ENCODE measurements at places on chromosomes 2 and 18.

DNA sequence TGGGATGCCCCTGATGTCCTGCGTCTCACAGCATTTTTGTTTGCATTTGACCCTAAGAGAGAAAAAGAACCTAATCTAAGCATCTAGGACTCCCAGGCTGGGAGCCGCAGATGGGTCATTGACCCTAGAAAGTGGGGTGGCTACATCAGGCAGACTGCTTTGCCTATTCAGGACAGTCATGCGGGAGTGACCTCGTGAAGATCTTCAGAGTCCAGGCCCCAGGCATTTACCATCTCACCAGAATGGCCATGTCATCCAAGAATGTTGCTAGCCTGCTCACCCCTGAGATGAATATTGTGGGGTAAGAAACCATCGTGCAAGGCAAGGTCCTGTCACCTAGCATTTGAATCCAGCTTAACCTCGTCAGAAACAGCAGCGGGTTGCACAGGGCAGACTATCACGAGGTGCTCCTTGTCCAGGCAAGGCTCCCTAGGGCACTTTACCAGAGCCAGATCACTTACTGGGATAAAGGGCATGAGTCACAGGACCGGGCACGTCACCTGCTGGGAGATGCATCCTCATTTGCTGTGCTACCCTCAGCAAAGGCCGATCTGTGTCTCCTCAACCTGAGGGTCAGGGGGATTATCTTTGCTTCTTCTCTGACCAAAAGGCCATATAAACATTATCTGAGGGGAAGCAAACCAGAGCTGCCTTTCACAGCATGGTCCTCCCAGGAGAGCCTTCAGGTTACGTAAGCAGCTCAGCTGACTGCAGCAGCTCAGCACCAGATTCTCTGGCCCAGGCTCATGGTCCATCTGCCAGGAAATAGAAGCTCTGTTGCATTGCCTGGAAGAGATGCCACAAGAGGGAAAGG is 162.3 kb downstream of the ACKR3 start:
- DNase-seq = no peak

- no peak for DNase-seq
These were observed 49.1 kb upstream of the IGFBP2 start for GRCh38 chr2:216584112-216584511.

DNA sequence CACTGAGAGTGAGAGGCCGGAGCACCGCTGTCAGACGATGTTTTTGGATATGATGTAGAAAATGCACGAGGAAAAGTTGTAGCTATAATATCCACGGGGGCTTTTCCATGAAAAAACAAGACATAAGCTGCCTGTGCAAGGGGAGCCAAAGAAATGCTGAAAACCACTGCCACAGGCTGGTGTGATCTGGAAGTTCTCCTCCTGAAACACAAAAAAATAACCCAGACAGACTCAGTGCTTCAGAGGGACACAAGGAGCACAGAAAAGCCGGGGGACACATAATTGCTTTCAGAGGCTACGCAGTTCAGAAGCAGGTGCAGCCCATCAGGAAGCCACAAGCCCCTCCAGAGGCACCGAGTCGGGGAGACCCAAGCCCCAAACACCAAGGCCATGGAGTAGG is 98.2 kb downstream of the ZNF516 start:
- DNase-seq = no peak

DNA sequence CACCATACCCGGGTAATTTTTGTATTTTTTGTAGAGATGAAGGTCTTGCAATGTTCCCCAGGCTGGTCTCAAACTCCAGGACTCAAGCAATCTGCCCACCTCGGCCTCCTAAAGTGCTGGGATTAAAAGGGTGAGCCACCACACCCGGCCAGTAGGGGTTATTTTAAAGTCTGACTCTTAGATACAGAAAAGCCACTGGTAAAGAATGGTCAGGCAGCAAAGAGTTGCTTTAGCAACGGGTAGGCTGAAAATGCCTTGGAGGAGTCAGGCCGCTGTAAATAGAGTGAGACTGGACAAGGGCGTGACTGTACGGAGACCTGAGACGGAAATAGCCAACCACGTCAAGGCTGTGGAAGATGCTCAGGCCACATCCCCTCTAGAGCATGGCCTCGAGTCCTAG is 54.2 kb downstream of the ACKR3 start:
- DNase-seq = no peak

DNA sequence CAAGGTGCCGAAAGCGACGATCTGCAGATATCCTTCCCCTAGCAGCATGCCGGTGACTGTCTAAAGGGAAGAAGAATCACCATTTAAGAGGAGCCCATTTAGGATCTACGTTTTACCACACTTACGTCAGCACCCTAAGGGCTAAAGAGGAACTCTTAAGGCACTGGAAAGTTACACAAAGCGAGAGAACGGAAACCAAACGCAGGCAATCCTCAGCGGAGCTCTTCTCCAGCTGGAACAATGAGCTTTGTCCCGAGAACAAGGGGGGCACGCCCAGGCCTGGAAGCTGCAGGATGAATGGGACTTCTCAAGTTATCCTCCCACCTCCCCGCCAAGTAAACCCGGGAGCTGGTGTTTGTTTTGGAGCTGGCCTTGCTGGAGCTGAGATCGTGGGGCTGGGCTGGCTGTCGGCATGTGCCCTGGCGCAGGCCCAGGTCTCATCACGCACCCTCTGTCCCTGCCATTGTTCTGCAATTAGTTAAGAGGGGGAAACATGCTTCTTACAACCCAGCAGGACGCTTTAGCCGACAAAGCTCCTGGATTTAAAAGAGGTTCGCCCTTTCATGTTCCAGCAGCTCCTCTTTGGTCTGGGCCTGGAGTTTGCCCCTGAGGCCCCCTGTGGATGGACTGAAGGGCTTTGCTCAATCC is 36.4 kb downstream of the PXDN start:
- DNase-seq = no peak

GRCh38 chr18:75582940-75583339 is 155.4 kb upstream of the SMIM21 start:
- no peak for DNase-seq

GRCh38 chr18:36665952-36666351 is 162.8 kb downstream of the TPGS2 start:
- DNase-seq = no peak

DNA sequence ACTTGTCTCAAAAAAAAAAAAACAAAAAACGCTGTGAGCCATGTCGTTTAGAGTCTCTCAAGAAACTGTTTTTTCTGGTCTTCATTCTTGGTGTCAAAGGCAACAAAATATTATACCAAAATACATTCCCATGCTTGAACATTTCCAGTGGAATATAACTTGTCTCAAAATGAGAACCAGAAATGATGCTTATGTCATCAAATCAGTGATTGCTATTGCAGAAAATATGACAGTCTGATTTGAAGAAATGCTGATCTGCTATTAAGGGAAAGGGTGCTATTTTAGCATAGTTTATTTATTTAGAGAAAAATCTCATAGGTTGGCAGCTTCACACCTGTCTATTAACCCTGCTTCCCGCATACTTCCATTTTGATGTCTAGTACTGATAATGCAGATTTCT is 82.4 kb upstream of the ACSL3 start:
- DNase-seq = no peak

- DNase-seq = no peak
These were observed 182.8 kb upstream of the SKOR2 start for GRCh38 chr18:47434214-47434746.

- DNase-seq = peak; percentile 29
These were observed 591 bp downstream of the SLC16A14 start for GRCh38 chr2:230068016-230068650.

DNA sequence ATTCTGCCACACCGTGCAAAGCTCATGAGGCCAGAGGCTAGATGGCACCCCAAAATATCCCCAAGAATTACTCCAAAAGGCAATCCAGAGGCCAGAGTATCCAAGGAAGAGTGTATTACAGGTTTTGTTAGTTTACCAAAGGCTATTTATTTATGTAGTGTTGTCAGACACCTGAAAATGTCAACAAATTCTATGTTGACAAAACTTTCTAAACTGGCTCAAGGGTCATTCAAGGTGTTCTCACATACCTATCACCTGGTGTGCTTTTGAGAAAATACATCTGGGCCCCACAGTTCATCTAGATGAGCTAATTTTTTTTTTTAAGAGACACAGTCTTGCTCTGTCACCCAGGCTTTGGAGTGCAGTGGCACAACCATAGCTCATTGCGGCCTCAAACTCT is 12.4 kb upstream of the DTNB start:
- DNase-seq = no peak

DNA sequence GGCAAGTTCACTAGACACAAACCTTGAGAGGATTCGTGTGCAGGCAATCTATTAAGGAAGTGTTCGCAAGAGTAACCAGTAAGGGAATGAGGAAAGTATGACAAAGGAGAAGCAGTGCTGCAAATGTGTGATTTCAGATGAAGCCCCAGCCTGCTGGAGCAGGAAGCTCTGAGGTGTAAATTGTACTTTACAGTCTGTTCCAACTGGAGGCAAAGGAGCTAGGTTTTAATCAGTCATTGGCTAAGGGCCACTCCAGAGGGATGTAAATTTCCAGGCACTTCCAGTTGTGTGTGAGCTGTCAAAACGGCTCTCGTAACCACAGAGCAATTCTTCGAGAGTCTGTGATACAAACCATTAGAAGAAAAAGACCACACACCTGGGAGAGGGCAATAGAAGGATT is 359.5 kb upstream of the FAM98A start:
- DNase-seq = no peak

DNA sequence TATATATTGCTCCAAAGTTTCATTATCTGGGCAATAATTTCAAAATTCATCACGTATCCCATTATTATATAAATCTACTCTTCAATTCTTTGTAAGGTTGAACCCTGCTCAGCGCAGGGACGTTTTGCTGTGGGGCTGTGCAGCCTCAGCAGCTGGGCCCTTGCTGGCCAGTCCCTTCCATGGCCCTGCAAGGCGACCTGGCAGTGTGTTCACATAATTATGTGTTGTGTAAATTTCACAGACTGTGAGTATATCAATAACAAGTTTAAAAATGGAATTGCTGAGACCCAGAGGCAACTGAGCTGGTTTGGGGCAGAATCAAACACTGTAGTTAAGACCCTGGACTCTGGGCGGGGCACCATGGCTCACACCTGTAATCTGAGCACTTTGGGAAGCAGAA is 16.1 kb upstream of the MAL start:
- DNase-seq = no peak

DNA sequence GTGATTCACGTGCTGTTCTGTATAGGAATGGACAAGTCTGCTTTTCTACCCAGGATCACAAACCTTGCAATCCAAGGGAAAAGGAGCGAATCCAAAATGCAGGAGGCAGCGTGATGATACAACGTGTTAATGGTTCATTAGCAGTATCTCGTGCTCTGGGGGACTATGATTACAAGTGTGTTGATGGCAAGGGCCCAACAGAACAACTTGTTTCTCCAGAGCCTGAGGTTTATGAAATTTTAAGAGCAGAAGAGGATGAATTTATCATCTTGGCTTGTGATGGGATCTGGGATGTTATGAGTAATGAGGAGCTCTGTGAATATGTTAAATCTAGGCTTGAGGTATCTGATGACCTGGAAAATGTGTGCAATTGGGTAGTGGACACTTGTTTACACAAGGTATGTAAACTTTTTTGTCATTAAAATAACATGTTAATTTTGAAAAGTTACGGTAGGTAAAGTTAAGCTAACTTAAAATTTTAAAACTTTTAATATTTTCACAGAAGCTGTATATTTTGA is 33.0 kb downstream of the PPM1B start:
- DNase-seq = no peak

GRCh38 chr2:23788100-23788499 is 138.8 kb downstream of the ATAD2B start:
- peak; percentile 2 for DNase-seq

DNA sequence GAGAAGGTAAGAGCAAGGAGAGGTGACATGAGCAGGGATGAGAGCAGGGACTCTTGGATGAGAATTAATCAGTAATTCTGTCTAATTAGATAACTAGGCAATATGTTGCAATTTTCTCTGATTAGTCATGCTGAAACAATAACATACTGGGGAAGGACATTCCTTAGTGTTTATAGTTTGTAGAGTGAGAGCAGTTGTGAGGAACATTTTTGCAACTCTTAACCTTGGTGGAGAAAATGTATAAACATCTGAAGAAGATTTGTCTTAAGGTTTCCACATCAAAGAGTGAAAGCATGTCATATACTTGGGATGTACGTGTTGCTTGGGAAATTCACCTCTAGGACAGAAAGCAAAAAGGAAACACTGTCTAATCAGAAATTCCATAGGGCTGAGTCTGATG is 955.4 kb upstream of the FANCL start:
- no peak for DNase-seq

DNA sequence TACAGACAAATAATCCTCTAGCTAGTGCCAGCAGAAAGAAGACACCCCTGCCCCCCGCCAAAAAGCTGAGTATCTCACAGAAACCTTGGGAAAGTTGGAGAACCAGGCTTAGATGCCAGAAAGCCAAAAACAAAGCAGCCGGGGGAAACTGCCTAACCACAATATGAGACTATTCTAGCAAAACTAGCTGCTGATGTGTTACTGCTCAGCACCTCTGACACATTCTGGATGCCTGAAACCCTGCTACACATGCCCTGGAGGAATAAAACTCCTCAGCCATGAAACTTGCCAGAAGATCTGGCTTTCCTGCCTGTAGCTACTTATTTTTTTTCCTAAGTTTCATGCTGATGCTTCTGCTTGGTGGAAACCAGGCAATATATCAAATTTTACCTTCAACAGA is 122.7 kb upstream of the GCFC2 start:
- no peak for DNase-seq

DNA sequence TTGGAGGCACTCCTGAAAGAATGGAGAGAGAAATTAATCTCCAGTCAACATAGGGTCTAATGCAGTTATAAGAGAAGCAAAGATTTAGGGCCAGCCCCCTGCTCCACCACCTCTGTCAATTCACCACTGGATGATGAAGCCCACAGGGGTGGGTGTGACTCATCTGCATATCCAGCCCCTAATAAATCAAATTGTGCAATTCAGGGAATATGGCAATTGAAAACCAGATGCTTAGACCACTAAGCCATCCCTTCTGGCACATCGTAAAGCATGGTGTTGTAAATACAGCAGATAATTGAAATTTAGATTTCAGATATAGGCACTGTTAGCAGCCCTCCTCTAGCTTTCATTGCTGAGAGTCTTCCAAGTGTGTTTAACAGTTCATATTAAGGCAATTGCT is 541.4 kb downstream of the PARD3B start:
- no peak for DNase-seq

Data from GM19239 (cell line).